ENCODE measurements at places on chromosomes 16 and 17.

- no peak for DNase-seq
Measured at GRCh38 chr17:73141411-73141810, 23.4 kb upstream of the SSTR2 start.

DNA sequence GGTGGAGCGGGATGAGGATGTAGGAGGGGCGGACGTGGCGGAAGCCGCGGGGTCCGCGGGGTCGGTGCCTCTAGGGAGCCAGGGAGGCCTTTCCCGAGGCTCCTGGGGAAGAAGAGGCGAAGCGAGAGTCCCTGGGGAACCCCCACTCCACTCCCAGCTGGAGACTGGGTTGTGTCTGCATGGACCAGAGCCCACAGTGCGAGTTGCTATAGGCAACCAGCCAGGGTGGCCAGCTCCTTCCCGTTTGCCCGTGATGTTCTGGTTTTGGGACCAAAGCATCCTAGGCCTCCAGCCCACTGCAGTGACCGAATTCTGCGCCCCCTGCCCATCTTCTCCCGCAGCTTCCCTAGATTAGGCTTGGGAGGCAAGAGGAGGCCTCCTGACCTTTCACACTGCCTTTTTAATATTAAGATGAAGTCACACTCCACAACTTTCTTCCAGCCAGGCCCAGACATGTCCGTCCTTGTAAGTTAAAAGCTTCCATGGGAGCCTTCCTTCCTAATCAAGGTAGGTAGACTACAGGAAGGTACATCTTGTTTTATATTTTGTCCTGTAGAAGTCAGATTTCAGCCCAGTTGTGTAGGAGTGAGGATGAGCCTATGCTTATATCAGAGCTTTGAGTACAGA is 469 bp downstream of the AMZ2 start:
- no peak for DNase-seq

- no peak for DNase-seq
Measured at GRCh38 chr17:80372456-80372855, 42.5 kb upstream of the ENDOV start.

DNA sequence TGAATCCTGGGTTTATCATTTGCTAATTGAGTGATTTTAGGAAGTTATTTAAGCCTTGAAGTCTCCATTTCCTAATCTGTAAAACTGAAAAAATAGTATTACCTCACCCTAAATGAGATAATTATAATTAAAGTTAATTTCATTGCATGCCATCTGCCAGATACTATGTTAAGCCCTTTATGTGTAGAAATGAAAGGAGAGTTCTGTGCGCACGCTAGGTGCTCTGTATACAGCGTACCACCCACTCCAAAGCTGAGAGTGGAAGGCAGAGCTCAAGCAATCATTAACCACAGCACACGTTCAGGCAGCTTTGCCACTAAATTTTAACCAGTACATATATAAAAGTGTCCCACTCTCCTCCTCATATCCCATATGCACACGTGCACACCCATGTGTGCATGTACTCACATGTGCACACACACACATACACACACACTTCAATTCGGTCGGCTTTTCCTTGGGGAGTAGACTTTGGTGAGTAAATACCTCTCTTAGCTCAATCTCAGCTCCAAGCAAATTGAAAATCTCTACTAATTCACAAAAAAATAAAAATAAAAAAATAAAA is 204.8 kb downstream of the GRIN2A start:
- no peak for DNase-seq

- DNase-seq = no peak
Measured at GRCh38 chr16:57534337-57534880, 2.0 kb downstream of the CCDC102A start.

DNA sequence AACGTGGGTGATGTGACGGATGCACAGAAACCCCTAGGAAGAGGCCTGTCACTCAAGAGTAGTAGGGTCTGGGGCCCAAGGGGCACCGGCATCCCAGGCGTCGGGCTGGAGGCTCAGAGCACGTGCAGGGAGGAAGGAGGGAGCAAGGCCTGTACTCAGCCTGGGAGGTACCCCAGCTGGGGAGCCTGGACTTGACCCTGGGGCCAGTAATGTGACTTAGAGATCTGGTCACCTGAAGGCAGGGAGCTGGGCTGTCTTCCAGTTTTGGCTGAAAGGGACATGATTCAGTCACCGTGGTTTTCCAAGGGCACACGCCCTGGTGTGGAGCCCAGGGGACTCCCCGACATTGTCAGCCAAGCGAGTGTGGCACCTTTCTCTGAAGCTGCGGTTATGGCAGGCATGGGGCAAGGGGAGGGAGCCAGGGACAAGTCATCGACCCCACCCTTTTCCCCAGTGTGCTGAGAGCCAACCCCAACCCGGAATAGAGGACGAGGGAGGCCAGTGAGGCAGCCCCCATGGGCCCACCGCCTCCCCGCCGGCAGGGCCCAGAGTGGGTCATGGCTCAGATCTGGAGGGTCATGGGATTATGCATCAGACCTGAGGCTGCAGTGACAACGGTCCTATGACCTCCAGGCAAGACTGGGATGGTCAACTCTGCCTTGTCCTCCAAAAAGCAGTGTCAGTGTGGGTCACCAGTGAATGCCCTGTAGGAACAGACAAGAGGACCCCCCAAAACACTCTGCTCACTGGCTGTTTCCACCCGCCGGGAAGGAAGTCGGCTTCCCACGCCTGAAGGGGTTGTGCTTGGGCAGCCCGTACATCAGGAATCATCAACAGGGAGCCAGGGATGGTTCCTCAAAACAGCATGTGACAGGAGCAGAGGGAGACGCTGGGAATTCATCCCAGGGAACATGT is 41.9 kb downstream of the MEAK7 start:
- no peak for DNase-seq

DNA sequence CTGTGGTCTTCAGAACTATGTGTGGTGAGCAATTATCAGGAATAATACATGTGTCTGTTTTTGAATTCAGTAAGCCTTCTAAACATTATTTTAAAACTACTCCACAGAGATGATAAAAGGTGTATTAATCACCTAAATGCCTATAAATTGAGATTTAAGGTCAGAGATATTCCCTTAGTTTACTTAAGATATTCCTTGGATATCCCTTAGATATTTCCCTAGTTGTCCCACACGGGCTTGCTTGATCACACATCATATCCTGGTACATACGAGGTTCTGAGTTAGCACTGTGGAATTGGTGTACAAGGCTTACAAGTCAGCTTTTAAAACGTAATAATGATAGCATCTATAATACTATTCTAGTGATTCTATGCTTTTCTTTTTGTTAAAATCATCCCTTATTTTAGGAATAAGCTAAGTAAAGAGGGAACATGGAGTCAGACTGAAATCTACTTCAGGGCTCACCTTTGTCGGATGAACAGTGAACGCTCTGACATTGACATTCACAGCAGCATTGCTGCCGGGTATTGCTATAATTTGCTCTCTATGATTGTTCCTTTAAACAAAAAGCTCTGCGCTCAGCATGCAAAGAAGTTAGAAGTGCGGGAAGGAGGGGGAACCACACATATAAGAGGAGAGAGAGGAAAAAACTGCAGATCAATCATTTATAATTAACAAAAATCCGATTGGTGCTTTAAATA is 136.5 kb downstream of the SKAP1 start:
- no peak for DNase-seq

DNA sequence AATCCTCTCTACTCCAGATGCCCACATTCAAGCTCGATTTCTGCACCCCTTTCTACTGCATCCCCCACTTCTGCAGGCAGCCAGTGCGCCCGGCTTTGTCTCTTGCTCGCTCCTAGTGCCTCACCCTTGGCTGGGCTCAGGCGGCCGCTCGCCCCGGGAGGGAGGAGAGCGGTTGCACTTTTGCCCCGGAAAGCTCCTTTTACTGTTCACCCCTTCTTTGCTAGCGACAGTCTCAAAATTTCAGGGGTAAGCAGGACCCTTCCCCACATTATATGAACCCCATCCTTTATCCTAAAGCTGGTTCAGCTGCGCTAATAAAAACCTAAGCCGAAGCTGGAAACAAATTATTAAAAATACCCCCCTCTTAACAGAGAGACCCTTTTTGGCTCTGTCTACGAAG is 1.0 kb downstream of the HOXB5 start:
- DNase-seq = no peak

GRCh38 chr17:37466471-37466870 is 23.2 kb upstream of the DUSP14 start:
- no peak for DNase-seq

GRCh38 chr16:81035975-81036750 is 521 bp downstream of the ATMIN start:
- peak; percentile 28 for DNase-seq

- no peak for DNase-seq
Measured at GRCh38 chr17:63768433-63768832, 5.0 kb downstream of the CCDC47 start.

GRCh38 chr17:38713456-38714075 is 8.5 kb downstream of the MLLT6 start:
- DNase-seq = no peak

DNA sequence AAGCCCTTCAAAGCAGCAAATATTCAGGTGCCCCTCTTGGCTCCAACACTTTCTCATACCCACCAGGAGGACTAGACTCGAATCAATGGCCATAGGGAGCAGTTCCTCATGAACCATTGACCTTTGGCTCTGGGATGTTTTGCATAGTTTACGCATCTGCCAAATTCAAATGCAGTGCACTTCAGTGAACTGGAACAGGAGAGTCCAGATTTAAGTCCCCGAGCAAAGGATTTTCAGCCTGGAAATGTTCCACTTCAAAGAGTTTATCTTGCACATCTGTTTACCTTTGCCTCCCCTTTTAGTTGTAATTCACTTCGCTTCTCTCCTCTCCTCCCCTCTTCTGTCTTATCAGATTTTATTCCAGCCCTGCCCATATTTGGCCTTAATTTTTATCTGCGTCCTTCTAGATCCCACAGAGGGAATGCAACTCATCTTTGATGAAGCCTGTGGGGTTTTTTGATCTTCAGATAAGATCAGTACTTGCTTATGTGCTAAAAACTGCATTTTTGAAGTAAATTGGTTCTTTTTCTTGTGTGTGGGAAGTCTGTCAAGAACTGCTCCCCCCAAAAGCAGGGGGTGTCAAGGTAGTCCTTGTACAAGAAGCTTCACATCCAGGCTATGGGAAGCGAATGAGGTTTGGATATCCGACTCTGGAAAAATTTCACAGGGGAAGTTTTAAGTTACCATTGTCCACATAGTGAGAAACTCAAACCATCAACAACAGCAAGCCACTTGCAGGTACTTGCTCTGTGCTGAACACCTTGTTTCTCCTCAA is 281.6 kb downstream of the RBFOX1 start:
- DNase-seq = no peak

DNA sequence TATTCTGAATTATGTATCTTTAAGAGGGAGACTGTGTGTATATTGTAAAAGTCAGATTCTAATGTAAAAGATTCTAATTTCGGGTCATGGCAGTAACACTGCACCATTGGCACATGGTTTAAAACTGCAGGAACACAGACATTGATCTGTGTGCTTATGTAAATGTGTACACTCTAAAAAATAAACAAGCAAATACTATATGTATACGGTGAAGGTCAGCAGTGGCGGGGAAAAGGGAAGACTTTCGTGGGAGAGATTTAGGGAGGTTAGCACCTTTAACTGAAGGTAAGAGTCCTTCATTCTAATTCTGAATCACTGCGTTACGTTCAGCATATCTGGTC is 157.8 kb upstream of the FAM20A start:
- no peak for DNase-seq

GRCh38 chr17:16085066-16085699 is 85.6 kb downstream of the TTC19 start:
- DNase-seq = no peak

DNA sequence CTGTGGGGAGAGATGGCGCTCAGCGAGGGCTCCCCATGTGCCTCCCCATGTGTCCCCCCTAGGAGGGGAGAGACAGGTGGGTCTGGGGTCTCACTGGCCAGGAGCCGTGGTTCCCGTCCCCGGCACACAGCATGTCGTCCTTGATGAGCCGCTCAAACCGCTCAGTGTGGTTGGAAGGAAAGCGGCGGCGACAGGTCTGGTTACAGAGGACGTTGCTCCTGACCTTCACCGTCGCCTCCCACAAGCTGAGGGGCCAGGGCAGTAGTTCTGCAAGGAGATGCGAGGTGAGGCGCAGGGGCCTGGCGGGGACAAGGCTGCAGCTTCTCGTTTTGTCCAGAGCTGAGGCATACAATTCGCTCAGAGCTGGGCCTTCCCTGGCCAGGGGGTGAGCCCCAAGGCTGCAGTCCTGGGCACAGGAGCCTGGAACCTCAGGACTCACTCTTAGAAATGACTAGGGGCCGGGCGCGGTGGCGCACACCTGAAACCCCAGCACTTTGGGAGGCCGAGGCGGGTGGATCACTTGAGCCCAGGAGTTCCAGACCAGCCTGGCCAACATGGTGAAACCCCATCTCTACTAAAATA is 22.8 kb upstream of the UBE2I start:
- DNase-seq = no peak

DNA sequence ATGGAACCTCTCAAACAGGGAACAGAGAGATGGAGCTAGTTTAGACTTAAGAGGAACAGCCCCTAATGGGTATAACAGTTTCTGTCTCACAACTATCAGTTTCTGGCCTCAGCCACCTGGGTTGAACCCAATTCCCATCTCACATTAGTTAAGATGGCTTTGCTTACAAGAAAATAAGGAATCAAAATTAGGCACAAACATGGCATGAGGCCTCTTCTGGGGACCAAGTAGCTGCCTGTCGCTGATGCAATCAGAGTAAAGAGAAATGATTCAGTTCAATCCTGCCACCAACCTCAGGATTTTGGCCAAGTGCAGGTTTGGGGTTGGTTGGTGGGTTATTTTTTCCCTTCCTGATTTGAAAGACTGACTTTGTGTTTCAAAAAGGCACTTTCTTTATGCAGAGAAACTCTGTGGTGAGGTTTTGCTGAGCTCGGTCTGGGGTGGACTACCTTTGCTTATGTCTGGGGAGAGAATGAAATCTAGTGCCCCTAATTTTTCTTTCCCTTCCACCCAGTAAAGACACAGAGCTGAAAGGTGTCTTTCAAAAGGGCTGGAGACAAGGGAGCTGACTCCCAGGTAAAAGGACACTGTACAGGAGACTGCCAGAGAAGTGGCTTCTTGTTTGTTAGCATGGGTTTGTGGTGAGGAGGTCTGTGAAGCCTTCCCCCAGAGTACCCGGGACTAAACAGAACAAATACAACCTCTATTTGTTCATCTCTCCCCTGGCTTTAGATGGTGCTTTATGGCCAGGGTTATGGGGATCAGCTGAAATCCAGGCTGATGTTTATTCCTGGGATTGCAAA is 44.8 kb upstream of the NFAT5 start:
- no peak for DNase-seq

DNA sequence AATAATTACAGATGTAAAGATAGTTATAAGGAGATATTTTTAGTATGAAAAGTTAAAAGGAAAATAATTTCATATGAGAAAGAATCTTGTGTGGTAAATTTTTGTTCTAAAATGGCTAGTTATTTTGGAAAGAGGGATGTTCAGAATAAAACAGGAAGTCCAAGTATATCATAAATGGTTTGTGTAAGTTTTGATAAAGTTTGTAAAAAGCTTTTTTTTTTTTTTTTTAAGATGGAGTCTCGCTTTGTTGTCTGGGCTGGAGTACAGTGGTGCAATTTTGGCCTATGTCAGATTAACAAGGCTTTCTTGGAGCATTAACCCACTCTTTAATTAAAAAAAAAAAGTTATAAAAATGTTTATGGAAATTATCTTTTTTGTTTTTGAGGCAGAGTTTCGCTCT is 8.2 kb upstream of the CDK10 start:
- DNase-seq = no peak

GRCh38 chr16:79294568-79294967 is 306.0 kb downstream of the MAF start:
- no peak for DNase-seq

- no peak for DNase-seq
Measured at GRCh38 chr17:10032118-10032852, 127.2 kb upstream of the RCVRN start.

- no peak for DNase-seq
Measured at GRCh38 chr16:74078511-74079231, 217.9 kb upstream of the PSMD7 start.

- DNase-seq = no peak
Measured at GRCh38 chr16:55575496-55575895, 9.0 kb downstream of the CAPNS2 start.
